Upper lobe of left lung (tissue), 6 donors: ENCODE measurements at places on chromosomes 1 and 21.

GRCh38 chr1:159920202-159920601, 5.1 kb downstream of the TAGLN2 start:
- no peak for DNase-seq

- DNase-seq: no peak
Measured at GRCh38 chr1:178282949-178283367, 189.1 kb downstream of the RASAL2 start.

DNA sequence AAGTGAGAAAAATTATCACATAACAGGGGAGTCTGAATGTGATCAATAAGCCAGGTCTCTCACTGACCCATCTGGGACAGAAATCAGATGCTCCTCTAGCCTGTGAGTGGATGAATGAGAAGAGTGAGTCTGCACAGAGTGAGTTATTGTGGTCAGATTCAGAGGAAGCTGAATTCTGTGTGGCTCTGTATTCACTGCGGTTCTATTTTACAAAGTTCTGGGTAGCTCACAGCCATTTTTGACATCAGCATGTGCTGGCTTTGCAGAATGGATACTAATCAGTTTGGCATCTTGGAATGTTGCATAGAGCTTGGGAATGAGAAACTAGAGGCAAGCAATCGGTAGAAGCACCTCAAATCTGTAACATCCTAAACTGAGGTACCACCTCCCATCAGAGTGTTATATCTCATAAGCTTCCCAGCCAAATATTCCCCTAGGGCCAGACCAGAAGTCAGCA, 3.8 kb downstream of the COLGALT2 start:
- no peak for DNase-seq

GRCh38 chr1:91889717-91890459, 3.9 kb upstream of the TGFBR3 start:
- DNase-seq: no peak

DNA sequence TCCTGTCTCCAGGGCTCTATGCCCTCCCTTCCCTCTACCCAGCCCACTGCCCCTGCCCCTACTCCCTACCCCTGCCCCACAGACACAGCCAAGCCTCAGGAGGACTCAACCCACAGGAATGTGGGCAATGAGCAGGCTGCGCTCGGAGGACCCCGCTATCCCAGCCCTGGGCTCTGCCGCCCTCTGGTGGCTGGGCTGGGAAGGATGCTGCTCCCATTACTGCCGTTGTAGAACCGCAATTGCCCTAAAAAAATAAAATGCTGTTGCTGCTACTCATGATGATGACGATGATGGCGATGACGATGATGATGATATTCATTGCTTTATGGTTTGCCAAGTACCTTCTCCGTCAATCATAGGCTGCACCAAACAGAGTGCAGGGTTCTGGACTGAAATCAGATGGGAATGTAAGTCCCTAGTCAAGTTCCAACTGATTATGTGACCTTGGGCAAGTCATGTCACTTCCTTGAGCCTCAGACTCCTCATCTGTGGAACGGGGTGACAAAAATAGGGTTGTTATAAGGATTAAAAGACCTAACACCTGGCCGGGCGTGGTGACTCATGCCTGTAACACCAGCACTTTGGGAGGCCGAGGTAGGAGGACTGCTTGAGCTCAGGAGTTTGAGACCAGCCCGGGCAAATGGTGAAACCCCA, 24.6 kb downstream of the ARHGEF19 start:
- peak; percentile 93 for DNase-seq

DNA sequence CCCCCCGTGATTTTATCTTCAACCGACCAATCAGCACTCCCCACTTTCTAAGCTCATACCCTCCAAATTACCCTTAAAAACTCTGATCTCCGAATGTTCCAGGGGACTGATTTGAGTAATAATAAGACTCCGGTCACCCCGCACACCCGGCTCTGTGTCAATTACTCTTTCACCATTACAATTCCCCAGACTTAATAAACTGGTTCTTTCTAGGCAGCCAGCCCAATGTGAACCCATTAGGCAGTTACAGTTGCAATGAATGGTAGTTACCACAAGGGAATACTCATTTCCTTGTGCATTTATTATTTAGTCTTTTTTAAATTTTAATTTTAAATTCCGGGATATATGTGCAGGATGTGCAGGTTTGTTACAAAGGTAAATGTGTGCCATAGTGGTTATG, 177.9 kb downstream of the HFM1 start:
- no peak for DNase-seq

GRCh38 chr21:28253338-28253737, 739.3 kb downstream of the LTN1 start:
- DNase-seq: no peak

GRCh38 chr1:198889101-198889500, 250.3 kb downstream of the PTPRC start:
- DNase-seq: no peak

DNA sequence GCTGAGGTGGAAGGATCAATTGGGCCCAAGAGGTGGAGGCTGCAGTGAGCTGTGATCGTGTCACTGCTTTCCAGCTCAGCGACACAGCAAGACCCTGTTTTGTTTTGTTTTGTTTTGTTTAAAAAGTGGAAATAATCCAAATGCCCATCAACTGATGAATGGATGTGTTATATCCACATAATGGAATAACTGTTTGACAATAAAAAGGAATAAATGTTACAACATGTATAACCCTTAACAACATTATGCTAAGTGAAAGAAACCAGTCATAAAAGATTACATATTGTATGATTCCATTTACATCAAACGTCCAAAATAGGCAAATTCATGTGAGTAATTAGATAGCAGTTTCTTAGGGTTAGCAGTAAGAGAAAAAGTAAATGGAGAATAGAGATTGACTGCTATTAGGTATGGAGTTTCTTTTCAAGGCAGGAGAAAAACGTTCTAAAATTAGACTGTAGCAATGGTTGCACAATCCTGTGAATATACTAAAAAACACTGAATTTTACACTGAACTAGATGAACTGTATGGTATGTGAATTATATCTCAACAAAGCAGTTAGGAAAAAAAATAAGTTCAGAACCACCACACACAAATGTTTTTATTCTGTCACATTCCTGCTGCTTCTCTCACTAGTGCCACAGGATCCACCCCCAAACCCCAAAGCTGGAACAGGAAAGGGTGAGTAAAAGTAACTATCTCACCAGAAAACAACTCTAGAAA, 15.7 kb downstream of the FOXJ3 start:
- no peak for DNase-seq

GRCh38 chr1:110065841-110066240, 4.6 kb downstream of the ALX3 start:
- no peak for DNase-seq

- DNase-seq: no peak
Measured at GRCh38 chr1:9275161-9275560, 17.5 kb upstream of the SPSB1 start.

GRCh38 chr1:196951711-196952394, 8.3 kb downstream of the CFHR2 start:
- DNase-seq: no peak

DNA sequence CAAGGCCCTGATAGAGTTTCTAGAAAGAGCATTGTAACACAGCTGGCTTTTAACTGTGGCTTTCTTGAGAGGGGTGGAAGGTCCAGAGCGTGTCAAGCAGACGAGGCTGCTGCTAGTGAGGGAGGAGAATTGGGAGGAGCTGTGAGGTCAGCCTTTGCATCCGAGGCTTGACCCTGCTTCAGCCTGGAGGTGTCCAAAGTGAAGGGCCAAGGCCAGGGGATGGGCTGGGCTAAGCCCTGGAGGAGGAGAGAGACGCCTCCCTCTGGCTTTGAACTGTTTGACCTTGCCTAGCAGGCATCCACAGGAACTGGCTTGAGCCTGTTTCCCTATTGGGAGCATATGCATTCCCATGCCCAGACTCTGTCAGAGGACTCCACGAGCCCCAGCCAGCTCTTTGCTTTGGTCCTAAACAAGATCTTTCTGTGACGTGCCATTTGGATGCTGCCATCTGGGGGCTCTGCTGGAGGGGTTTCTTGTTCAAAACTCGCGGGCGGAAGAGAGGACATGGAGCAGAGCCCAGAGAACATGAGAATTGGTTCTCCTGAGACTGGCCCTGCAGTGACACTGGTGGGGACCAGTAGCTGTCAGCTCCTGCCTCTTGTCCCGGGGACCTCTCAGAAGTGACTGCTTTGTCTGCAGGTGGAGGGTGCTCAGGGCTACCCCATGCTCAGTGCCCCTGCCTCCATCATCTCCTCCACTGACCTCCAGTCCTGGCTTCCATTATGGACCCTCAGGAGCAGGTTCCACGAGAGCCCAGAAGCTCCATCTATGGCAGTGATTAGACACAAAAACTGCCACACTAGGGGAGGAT, 5.5 kb downstream of the ACTRT2 start:
- no peak for DNase-seq

GRCh38 chr1:93681989-93682412, 364 bp upstream of the BCAR3 start:
- no peak for DNase-seq

- DNase-seq: no peak
Measured at GRCh38 chr21:18832950-18833349, 429.4 kb upstream of the TMPRSS15 start.

- DNase-seq: no peak
Measured at GRCh38 chr1:46510998-46511365, 21.3 kb downstream of the DMBX1 start.

DNA sequence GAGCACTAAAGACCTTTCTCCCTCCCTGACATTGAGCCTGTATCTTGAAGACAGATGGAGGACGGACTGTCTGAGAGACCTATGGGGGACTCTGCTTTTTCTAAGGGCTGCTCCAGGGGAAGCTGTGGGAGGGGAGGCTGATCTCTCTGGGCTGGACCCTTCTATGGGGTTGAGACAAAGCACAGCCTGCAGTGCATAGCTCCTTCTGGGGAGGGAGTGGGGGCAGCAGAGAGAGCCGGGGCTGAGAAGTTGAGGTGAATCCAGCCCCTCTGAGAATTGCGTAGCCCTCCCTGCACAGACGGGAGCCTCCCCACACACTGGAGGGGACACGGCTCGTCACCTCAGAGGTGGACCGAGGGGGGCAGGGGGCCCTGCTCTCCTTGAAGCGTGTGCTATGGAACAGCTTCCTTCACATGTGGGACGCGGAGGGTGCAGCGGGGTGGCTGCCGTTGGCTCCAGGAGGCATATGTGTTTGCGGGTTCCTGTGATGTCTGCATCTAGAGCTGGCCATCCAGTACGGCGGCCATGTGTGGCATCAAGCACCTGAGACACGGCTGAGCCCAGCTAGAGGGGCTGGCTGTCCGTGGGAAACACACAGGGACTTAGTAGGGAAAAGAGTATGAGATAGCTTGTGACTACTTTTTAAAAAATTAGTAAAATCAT, 299.1 kb downstream of the CAMTA1 start:
- DNase-seq: no peak

GRCh38 chr1:206467915-206468314, 2.4 kb upstream of the IKBKE start:
- DNase-seq: peak; percentile 82

GRCh38 chr21:18940791-18941190, 537.2 kb upstream of the TMPRSS15 start:
- DNase-seq: no peak

- DNase-seq: no peak
Measured at GRCh38 chr1:199859491-199859933, 168.0 kb upstream of the NR5A2 start.

DNA sequence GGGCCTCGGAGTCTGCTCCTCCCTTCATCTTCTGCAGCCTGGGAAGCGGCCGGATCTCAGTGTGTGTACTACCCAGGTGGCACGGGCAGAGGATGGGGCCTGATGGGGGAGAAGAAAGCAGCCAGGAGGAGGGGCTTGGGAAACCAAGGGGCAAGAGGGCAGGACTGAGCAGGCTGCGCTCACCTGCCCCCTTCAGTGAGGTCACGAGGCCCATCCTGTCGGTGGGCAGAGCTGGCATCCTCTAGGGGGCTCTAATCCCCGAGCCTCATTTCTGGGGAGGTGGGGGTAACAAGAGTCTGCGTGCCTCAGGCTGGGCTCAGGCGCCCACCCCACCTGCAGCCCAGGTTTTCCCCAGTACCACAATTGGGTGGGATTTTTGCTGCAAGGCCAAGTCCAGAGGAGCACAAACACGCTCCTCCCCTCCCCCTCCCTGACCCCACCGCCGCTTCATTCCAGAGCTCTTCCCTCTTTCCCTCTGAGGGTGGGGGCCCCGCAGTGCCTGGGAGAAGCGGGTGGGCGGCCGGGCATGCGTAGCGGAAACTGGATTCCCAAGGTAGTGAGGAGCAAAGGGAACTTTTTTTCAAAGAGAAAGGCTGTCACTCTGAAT, 1.8 kb upstream of the WNT3A start:
- DNase-seq: no peak

DNA sequence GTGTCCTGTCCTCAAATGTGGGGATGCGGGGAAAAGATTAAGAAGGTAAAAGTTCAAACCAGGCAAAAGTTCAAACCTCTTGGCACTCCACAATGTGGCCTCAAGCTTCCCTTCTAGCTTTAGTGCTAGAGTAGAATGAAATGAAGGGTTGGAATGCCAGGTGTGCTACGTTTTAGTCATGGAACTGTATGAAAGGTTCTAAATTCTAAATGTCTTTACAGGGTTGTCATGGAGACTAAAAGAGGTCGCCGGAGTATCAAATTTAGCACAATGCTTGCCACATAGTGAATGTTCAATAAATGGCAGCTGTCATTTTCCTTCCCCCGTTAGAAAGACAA, 57.2 kb upstream of the LRRC8D start:
- no peak for DNase-seq

- peak; percentile 68 for DNase-seq
Measured at GRCh38 chr1:9731561-9731960, 80.0 kb downstream of the PIK3CD start.

GRCh38 chr1:73821520-73821919, 376.5 kb downstream of the LRRIQ3 start:
- no peak for DNase-seq

- DNase-seq: no peak
Measured at GRCh38 chr1:202807451-202807925, 733 bp downstream of the KDM5B start.

DNA sequence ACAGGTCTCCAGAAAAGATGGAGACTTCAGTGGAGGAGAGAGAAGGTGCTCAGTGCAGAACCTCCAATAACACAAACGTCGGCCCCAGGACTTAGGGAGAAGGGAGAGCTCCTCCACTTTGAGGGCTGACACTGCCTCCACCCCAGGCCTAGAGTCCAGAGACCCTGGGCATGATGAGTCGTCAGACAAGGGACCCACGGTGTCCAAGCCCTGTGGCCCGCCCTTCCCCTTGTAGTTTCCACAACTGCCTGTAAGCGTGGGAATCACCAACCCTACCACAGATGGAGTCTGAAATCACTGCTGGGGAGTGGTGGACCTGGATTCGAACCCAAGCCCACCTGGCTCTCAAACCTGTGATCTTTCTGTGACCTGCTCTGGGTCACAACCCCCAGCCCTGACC, 281.1 kb downstream of the NPHP4 start:
- no peak for DNase-seq

DNA sequence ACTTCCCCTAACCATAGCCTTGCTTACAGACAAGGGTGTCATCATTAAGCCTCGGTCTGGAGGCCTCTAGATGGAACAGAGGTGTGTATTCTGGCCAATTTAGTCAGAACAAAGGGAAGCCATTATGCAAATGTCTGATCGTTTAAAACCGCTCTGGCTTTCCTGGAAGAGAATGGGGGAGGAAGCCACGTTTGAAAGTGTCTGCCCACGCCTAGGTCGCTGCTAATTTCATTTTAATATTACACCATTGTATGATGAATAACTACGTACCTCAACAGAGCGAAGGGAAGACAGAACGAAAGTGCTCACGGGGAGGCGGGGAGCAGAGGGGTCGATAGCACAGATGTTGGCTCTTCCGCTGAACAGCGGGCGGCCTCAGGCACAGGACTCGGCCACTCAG, 41.1 kb upstream of the CSF3R start:
- DNase-seq: no peak
